ENCODE measurements at places on chromosomes 5 and 9. TPM values are rescaled to one million over a fixed set of nuclear protein-coding genes. Genes with fewer than 3 reads are reported as not detected.

GRCh38 chr9:97562542-97562941 lies 61.1 kb downstream of the TMOD1 start:
- peak; percentile 40 for DNase-seq

- DNase-seq, result no peak
These were observed 35.3 kb downstream of the LYRM7 start for GRCh38 chr5:131206061-131206460.

- DNase-seq, result no peak
These were observed 1.2 kb downstream of the FSD1L start for GRCh38 chr9:105449081-105449480.

DNA sequence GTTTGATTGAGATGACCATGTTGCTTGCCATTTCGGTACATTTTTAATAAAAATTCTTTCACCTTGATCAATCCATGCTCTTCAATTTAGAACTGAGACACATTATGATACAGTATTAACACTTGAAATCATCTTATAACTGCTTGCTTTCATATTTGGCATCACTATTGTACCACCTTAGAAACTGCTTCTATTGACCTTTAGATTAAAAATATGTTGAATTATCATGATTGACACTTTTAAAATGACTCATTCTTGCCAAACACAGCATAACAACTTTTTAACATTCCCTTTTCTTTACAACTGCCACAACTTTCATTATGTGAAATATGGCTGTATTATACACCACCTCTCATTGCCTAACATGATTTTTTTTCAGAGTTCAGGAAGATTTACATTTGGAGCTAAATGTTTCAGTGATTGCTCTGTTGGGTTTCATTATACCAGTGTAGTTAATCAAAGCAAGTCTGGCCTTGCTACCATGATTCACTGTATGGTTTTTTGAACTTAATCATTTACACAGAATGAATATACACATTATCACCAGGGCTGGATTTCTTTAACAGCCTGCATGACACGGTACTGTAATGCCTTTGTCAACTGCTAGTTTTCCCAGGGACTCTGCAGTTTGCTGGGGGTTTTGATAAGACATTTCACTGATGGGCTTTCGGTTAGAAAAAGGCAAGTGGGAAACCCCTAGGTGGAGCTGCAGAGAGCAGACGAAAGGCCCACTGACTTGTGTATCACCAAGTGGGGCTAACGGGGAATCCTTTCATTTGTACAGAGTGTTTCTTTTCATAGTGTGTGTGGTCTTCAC lies 93.6 kb upstream of the TLE4 start:
- DNase-seq, result no peak

GRCh38 chr5:181127907-181128626 lies 2.9 kb downstream of the OR2V1 start:
- DNase-seq, result no peak

GRCh38 chr5:158623971-158624370 lies 475.7 kb downstream of the EBF1 start:
- no peak for DNase-seq

DNA sequence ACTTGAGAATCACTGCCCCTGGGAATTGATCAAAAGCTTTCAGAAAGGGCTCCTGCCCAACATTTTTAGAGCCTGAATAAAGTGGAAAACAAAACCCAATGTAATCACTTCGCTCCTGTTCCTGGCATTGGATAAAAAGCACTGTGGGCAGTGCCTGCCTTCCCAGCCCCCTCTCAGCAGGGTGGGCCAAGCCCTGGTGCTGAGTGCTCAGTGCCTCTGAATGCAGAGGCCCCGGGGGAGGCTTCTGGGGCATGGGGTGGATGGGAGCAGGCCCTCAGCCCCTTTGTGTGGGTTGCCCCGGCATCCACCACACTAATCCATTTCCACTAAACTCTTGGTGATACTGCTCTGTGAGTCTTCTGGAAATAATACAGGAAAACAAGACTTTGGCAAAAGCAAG lies 55.6 kb downstream of the CFAP90 start:
- no peak for DNase-seq

DNA sequence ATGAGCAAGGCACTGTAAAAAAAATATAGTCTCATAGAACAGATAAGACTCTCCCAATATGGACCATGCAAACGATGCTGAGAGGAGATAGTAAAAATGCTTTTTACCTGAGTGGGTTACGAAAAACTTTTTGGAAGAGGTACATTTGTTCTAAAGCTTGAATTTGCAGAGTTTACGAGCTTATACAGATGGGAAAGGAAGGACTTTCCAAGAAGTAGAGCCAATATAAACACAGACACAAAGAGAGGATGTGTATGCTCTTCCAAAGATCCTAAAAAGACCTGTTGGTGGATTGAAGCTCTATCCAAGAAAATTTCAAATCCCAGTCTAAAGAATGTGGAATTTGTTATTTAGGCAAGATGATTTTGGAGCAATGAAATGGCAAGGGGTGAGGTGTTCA lies 127.1 kb upstream of the SLCO6A1 start:
- DNase-seq, result peak; percentile 59

- DNase-seq, result peak; percentile 77
These were observed at the start of gene ZDHHC21 for GRCh38 chr9:14693251-14693861. Gene ZDHHC21, minus strand, starts transcription at chr9:14693432. Its CDS starts 19,092 bp downstream, at chr9:14674340.

DNA sequence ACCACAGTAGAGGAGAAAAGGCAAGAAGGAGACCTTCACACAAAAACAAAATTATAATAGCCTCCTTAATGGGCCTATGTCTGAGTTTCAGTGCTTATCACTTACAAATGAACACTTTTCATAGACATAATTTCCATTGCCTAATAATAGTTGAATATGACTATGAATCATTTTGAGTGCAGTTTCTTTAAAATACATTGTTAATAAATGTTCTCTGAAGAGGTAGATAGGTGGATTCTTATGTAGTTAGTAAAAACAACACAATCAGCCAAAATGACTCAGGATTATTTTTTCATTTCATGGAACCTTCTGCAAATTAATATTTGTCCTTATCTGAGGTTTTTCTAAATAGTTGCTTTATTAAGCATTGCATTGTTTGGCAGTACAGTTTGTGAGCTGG lies 45.6 kb downstream of the DAPK1 start:
- no peak for DNase-seq

GRCh38 chr9:13446938-13447842 lies 167.7 kb upstream of the MPDZ start:
- DNase-seq, result peak; percentile 77

- no peak for DNase-seq
These were observed 211.2 kb upstream of the DAPK1 start for GRCh38 chr9:87286506-87286905.

- no peak for DNase-seq
These were observed 30.6 kb downstream of the TTC39B start for GRCh38 chr9:15276328-15276938.

GRCh38 chr9:109455391-109455790 lies 42.7 kb downstream of the PTPN3 start:
- no peak for DNase-seq

DNA sequence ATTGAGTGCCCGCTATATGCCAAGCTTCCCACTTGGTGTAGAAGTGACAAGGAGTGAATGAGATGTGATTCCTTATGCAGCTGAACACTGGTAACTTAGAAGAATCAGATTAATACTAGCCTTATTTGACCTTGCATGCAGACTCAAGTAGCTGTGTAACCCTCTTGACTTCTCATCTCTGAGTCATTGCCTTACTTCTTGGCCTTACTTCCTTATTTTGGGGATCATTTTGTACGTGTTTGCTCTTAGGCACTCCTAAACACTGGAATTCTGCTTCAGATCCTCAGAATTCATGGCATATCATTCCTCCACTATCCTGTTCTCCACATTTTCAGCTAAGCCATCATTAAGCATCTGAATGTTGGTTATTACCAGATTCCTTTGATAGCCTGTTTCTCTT lies 948.9 kb upstream of the ARRDC3 start:
- no peak for DNase-seq

DNA sequence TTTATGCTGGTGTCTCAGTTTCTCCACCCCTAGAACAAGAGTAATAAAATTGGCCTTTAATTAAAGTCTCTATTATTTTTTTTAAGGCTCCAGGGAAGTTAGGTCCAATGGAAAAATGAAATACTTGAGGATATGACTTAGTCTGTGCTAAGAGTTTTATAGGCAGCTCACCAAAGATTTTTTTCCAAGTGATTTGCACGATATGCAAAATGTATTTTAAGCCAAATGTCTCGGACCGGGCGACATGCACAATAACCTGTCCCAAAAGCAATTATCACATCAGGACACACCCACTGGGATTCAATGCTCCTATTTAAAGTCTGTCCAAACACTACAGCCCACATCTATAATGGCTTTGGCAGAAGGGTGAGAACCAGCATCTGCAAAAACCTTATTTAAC lies 136.1 kb upstream of the ANKH start:
- DNase-seq, result peak; percentile 90

GRCh38 chr9:27457445-27457844 lies 66.6 kb upstream of the IFNK start:
- no peak for DNase-seq

DNA sequence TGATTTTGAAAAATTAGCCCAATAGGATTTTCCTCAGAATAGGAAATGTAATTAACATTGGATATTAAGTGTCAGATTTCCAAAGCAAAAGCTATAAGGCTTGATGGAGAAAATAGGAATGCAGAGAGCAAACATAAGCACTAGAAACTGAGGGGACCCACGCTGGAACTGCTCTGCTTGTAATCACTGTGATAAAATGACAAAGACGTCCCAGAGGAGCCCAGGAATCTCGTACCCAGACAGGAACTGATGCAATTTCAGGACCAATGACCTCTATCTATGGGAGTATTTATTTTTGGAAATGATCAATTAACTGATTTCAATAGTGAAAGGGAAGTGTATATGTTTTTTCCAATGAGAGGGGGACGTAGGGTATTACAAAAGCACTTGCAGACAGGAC lies 714.5 kb upstream of the WWC1 start:
- DNase-seq, result no peak

GRCh38 chr5:133482028-133482427 lies 130.3 kb downstream of the FSTL4 start:
- DNase-seq, result no peak

Gene ADAMTS19
- 17.3 TPM for polyA plus RNA-seq

Gene ACOT12
- polyA plus RNA-seq, result not detected

Gene EQTN
- not detected for polyA plus RNA-seq

Gene TEK
- 19.9 TPM for polyA plus RNA-seq

Gene LCN15
- 0.62 TPM for polyA plus RNA-seq

Gene BHMT
- polyA plus RNA-seq, result 0.31 TPM

Gene ADGRV1
- 0.49 TPM for polyA plus RNA-seq

Gene NRARP
- 4.6 TPM for polyA plus RNA-seq

Gene FAM221B
- 0.21 TPM for polyA plus RNA-seq

Gene ECM2
- 17.4 TPM for polyA plus RNA-seq

Gene PCDHA5
- polyA plus RNA-seq, result 0.11 TPM

Gene SNCAIP
- 12.5 TPM for polyA plus RNA-seq

Measured in muscle of leg (tissue), 16 donors.